H54 (cell line): ENCODE measurements at places on chromosomes 5 and 9.

DNA sequence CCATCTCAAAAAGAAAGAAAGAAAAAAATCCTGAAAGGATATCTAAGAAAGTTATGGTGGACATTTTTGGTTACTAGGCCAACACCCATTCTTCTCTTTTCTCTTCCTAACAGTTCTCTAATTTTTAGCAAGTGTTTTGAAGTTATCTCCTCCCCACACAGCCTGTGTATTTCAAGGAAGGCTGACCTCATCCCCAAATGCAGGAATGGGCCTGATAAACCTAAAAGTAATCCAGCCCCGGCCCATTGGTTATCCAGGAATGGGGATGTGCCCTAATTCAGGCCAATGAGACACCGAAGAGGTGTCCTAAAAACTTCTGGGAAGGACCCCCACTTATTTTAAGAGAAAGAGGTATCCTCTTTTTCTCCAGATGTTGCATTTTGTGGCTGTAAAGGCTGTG lies 46.6 kb downstream of the F2R start:
- no peak for DNase-seq

GRCh38 chr5:72032788-72033187 lies 74.5 kb upstream of the MAP1B start:
- no peak for DNase-seq

DNA sequence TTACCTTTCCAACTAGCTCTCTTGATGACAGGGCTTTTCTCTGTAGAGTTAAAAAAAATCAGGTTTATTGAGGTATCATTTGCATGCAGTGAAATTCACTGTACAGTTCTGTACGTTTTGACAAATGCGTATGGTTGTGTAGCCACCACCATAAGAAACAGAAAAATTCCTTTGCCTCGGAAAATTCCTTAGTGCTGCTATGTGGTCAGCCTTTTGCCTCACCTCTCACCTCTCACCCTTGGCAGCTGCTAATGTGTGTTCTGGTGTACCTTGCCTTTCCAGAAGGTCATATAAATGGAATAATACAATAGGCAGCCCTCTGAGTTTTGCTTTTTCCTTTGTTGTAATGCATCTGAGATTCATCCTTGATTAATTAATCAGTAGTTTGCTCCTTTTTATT lies 28.4 kb downstream of the PCSK5 start:
- DNase-seq: no peak

- DNase-seq: no peak
These were observed 4.9 kb upstream of the RARS1 start for GRCh38 chr5:168481330-168481788.

DNA sequence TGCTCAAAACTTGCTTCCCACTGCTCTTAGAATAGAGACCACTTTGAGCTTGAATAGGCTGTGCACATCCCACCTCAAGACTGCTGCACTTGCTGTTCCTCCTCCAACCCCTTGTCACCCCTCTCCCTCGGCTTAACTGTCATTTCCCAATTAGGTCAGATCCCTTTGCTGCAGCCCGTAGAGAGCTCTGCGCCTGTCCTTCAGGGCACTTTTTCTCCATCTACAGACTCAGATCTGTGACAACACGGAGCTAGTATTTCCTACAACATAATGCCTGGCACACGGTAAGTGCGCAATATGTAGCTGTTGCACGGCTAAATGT lies 485 bp upstream of the HABP4 start:
- peak; percentile 62 for DNase-seq

DNA sequence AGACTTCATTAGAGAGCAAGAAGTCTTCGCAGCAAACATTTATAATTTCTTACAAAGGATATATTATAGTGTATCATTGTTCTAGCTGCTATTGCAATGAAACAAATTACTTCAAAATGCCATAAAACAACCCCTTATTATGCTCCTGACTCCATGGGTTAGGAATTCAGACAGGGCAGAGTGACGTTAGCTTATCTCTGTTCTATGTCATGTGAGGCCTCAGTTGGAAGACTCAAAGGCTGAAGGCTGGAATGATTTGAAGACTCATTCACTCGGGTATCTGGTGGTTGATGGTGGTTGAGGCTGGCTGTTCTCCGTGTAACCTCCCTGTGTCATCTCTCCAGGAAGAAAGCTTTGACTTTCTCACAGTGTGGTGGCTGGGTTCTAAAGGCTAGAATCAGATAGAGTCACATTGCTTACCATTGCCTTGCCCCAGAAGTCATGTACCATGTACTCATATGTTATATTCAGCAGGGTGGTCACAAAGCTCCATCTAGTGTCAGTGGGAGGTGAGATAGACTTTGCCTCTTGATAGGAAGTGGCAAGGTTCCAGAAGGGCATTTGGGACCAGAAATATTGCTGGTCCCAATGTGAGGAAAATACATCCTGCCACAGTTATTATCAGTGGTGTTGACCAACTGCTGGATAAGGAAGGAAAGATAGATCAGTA lies 226.9 kb downstream of the TMEM38B start:
- DNase-seq: no peak

DNA sequence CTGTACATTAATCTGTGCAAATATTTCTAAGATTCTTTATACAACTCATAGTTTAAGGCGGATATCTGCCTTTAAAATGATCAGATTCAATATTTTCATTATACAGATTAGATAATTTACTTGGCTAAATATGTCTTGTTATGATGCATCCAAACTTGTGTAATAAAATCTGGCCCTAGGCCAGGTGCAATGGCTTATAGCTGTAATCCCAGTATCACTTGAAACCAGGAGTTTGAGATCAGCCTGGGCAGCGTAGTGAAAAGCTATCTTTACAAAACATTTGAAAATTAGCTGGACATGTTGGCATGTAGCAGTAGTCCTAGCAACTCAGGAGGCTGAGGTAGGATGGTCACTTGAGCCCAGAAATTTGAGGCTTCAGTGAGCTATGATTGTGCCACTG lies 2002.2 kb upstream of the ACO1 start:
- no peak for DNase-seq

DNA sequence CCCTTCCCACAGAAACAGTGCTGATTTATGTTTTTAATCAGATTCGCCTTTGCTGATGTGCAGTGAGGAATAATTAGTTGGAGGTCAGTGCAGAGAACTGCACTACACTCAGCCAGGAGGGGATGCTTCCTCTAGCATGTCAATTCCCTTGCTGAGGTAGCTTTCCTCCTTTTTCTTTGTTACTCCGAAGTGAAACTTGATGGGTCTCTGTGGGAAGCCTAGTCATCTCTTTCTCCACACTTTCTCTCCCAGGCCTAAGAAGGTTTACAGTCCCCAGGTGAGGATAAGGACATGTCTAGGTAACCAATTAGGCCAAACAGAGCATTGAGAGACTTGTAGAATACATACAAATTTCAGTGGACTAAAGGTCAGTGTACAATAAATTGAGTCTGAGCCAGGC lies 461.8 kb downstream of the KIF4B start:
- no peak for DNase-seq

DNA sequence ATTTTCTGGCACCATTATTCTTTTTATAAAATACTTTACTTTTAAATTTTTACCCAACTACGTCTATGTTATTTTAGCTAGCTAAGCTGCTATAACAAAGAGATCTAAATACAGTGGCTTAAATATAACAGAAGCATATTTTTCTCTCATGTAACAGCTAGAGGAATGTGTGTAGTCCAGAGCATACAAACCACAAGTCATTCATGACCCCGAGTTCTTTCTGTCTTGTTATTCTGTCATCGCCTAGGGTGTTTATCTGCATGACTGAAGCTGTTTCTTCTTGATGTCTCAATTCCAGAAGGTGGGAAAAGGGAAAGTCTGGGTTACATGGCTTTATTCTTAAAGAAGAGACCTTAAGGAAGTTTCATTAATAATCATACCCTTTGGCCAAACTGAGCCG lies 136.9 kb upstream of the RFX3 start:
- no peak for DNase-seq

- no peak for DNase-seq
These were observed 150.6 kb downstream of the PRR16 start for GRCh38 chr5:120614531-120615180.

DNA sequence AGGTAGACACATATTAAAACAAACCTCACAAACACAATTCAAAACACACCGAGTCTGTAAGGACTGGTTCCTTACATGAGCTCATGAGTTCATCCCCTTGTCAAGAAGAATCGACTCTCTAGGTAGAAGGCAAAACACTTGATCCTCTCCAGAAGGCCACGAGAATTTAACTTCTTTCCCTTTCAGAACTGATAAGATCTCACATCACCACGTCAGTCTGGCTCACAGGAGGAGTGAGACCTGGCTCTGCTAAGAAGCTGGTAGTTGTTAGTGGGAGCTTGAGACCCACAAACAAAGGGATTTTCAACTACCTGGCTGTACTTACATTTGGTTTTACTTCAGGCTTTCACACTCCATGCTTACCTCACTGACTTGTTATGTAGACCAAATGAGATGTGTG lies 459.2 kb downstream of the ARHGEF28 start:
- no peak for DNase-seq

- no peak for DNase-seq
These were observed 2244.0 kb upstream of the ACO1 start for GRCh38 chr9:30140407-30140806.

DNA sequence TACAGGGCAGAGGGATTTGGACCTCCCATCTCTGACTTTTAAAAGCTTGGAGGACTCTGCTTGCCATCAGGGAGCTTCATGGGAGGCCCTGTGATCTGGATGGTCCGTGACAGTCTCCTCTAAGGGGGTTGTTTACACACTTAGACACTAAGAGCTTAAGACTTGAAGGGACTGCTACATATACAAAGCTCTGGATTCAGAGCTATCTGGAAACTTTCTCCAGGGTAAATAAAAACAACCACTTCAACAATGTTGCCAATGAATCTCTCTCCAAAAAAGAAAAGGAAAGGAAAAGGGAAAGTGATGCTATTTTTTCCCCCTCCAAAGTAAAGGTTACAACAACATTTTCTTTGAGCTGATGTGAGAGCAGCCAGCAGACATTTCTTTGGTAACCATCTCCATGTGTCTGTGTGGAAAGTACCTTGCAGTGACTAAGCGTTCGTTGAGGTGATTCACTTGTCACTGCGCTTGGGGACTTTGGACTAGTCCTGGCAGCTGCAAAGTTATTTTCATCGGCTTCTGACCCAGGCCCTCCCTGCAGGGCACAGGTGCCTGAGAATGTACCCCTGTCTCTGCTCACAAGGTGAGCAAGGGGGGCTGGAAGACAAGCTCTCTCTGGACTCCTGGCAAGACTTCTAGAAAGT lies 262.1 kb upstream of the KLF4 start:
- DNase-seq: no peak

DNA sequence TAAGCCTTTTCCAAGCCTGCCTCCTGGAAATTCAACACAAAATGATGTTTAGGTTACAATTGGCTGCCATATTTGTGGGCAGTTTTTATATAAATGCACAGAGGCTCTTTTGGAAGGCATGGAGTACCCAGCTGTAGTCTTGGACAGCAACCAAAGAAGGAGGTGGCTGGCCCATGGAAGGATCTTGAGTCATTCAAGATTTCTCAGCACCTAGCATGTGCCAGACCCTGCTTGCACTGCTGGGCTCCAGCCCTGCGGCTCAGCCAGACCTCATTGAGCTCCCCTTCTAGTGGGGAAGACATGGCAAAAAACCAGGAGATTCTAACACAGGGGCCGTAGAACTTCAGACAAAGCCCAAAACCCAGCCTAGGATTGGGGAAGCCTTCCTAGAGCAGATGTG lies 22.1 kb downstream of the JADE2 start:
- DNase-seq: peak; percentile 78

- DNase-seq: no peak
These were observed 29.1 kb downstream of the CEL start for GRCh38 chr9:133090752-133091385.

GRCh38 chr9:117704024-117704575 lies at the start of gene TLR4:
Gene TLR4, plus strand, starts transcription at chr9:117704403. Its CDS starts 70 bp downstream, at chr9:117704473.
- peak; percentile 36 for DNase-seq

DNA sequence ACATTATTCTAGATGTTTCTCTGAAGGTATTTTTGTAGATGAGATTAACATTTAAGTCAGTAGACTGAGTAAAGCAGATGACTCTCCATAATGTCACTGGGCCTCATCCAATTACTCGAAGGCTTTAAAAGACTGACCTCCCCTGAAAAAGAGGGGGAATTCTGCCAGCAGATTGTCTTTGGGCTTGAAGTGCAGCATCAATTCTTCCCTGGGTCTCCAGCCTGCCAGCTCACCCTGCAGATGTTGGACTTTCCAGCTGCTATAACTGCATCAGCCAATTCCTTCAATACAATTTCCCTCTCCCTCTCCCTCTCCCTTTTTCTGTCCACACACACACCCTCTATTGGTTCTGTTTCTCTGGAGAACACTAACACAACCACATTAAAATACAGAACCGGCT lies 472.8 kb downstream of the SPOCK1 start:
- DNase-seq: no peak

- DNase-seq: no peak
These were observed 214.2 kb downstream of the PRR16 start for GRCh38 chr5:120678279-120678678.

DNA sequence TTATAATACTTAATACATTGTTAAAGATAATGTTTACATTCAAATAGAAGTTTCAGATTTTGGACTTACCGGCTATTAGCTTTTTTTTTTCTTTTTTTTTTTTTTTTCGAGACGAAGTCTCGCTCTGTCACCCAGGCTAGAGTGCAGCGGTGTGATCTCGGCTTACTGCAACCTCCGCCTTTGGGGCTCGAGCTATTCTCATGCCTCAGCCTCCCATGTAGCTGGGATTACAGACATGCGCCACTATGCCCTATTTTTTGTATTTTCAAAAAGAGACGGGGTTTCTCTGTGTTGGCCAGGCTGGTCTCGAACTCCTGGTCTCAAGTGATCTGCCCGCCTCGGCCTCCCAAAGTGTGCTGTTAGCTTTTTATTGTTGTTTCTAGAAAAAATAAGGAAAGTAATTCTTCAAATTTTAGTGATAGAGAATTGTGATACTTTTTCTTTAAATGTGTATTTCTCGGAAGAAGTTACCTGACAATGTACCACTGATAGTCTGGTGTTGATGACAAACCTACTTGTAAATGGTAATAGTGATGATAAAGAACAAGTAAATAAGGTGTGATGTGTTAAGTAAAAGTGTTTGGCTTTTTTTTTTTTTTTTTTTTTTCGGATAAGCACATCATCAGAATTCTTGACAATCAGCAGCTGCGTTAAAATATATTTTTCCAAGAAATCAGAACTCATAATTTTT lies 2.7 kb downstream of the CDC42SE2 start:
- no peak for DNase-seq

DNA sequence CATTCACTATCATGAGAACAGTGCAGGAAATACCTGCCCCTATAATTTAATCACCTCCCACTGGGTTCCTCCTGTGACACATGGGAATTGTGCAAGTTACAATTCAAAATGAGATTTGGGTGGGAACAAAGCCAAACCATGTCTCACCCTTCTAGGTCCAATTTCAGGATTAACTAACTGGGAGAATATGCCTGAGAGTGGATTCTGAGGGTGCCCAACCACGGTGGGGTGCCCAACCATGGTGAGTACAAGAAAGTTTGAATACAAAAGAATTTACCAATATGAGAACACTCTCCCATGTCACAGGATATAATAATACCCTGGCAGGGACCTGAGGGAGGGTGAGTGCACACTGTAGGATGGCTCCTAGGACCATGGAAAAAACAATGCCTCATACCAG lies 17.2 kb upstream of the GDA start:
- no peak for DNase-seq

- DNase-seq: no peak
These were observed 67.3 kb upstream of the ADRB2 start for GRCh38 chr5:148759101-148759500.
